ENCODE measurements at places on chromosomes 11 and 22.
A peak's percentile ranks its signal among the peaks of the same experiment; 100 is the strongest.

GRCh38 chr11:10149553-10149952 is 144.5 kb downstream of the SBF2 start:
- no peak for DNase-seq

GRCh38 chr22:45284705-45285262 is at the start of gene UPK3A:
Gene UPK3A (plus strand): TSS chr22:45284949. CDS start chr22:45285014, 65 bp downstream.
- DNase-seq = no peak

DNA sequence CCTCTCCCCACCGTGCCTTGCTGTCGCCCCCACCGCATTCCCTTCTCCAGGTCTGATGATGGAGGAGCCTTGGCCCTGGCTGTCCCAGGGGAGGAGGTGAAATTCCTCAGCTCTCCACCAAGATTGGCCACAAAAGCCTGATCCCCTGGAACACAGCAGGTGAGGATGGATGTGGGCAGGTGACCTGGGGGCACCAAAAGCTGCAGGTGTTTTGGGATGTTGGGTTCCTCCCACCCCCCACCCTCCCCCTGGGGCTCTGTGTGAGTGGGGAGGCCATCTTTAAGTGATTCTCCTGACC is 639 bp downstream of the TRIOBP start:
- no peak for DNase-seq

- no peak for DNase-seq
Measured at GRCh38 chr11:46117842-46118241, 3.4 kb downstream of the PHF21A start.

GRCh38 chr11:14803846-14804245 is 88.2 kb downstream of the CYP2R1 start:
- DNase-seq = no peak

GRCh38 chr11:1852877-1853276 is at the start of gene LSP1:
Gene LSP1 (plus strand): TSS chr11:1853084. CDS start chr11:1853145, 61 bp downstream.
- DNase-seq = no peak

GRCh38 chr22:44051358-44051757 is 27.3 kb downstream of the PARVB start:
- no peak for DNase-seq

DNA sequence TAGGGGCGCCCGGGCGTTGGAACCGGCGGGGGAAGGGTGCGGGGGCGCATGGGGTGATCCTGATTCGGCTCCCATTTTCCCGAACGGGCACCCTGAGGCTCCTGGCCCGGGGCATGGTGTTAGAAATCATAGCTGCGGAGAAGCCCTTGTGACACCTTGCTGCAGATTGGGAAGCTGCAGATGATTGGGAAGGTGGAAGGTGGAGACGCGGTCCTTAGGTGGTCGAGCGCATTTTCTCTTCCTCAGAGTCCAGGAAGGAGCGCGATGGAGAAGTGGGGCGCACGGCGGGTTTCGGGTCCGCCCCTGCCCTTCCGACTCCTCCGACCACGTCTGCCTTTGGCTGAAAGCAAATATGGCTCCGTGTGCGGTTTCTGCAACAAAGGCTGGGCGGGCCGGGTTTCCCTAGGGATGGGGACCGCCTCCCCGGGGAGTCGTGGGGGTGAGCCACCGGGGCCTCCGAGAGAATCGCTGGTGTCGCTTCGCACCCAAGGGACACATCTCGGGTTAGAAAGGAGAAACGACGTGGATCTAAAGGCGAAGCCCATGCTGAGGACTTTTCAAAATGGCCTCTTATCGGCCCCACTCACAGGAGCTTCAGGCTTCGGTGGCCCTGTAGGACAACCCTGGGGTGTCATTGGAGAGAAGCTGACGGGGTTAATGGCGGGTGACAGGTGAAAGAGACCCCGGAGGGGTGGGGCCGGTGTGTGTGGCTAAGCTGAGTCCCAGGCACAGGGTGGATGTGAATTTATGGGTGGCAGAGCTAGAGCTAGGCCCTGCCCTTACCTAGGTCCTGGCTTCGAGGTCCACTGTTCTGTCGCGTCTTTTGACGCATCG is 707 bp upstream of the FTH1 start:
- peak; percentile 35 for DNase-seq

GRCh38 chr11:93905384-93905783 is 55.0 kb upstream of the VSTM5 start:
- DNase-seq = peak; percentile 62

DNA sequence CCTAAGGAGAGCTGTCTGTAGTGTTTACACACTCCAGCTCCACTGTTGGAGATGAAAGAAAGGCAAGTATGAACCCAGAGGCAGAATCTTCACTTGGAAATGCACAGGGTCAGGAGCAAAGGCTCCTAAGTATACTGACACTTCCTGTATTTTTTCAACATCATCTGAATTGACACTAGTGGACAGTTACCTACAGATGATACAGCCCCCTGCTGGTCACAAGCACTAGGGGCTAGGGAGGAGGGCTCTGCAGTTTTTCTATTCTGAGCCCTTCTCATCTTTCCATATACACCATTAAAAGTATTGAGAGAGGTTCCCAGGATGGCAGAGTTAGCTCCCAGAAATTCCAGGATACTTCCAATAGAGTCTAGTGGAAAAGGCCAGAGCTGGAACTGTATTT is 290.3 kb upstream of the API5 start:
- DNase-seq = no peak

- no peak for DNase-seq
Measured at GRCh38 chr11:76185931-76186401, 20.3 kb downstream of the WNT11 start.

DNA sequence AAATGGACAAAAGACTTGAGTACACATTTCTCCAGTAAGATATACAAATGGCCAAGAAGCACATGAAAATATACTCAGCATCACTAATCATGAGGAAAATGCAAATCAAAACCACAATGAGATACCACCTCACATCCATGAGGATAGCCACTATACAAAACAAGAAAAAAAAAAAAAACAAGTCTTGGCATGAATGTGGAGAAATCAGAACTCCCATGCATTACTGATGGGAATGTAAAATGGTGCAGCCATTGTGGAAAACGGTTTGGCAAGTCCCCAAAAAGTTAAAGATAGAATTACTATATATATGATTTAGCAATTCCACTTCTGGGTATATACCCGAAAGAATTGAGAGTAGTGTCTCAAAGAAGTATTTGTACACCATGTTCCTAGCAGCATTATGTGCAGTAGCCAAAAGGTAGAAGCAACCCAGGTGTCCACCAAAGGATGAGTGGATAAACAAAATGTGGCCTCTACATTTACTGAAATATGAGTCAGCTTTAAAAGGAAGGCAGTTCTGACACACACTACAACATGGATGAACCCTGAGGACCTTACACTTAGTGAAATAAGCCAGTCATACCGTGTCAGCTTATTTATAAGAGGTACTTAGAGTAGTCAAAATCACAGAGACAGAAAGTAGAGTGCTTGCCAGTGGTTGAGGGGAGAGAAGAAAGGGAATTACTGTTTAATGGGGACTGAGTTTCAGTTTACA is 146.3 kb downstream of the WNT7B start:
- no peak for DNase-seq

DNA sequence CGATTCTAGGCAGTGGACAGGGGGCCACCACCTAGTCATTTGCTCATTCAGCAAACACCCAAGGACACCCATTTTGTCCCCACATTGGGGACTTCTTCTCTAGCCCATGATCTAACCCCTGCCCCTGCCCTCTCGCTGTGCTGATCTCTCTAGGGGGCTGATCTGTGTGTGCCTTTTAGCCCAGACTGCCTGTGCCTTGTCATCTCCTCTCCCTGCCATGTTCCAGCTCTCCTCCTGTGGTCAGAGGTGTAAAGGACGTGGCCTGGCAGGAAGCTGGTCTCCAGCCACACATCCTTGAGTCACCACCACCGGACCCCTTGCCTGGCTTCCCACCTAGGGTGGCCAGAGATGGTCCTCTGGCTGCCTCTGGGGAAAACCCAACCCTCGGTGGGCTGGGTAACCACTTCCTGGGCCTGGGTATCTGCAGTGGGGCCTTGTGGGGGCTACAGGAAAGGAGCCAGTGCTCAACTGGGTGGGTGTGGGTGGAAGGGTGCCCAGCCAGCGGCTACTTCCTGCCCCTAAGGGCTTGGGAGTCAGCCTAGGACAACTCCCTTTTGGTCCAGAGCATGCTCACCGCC is 1.3 kb downstream of the CTSW start:
- no peak for DNase-seq

- DNase-seq = no peak
Measured at GRCh38 chr22:19844377-19845053, 10.2 kb downstream of the GNB1L start.

DNA sequence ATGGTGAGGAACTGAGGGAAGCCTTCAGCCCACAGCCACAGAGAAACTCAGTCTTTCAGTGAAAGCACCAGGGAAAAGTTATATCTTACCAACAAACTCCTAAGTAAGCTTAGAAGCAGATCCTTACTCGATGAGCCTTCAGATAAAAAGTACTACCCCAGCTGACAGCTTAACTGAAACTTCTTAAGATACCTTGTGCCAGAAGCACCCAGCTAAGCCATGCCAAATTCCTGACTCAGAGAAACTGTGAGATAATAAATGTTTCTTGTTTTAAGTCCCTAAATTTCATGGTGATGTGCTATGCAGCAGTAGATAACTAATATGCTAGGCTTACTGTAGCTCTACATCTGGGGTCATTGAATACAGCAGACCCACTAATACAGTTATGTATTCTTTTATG is 2025.0 kb downstream of the LRRC4C start:
- DNase-seq = no peak

- peak; percentile 8 for DNase-seq
Measured at GRCh38 chr11:108221911-108222573, 396 bp downstream of the NPAT start.

DNA sequence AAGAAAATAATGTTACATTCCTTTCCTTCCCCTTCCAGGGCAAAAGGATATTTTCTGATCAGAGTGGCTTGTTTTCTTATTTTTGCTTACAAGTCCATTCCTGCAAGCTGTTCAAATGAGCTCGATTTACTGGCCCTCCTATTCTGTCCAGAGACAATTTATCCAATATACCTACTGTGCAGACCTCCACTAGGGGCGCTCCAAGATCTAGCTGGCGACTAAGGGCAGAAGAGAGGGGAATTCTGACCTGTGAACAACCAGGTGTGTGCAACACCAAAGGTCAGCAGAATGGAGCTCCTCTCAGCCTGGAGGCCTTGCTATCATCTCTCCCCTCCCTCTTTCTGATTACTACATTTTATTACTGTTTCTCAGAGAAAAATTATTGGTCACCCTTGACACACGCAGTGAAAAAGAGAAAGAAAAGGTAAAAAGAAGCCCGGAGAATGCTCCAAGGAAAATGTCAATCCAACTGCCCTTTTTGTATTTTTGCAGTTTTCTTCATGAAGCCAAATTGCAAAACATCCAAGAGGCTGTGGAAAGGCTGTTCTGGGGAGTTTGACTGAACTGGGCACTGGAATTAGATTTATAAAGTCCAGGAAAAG is 3.2 kb downstream of the SEZ6L start:
- peak; percentile 85 for DNase-seq

DNA sequence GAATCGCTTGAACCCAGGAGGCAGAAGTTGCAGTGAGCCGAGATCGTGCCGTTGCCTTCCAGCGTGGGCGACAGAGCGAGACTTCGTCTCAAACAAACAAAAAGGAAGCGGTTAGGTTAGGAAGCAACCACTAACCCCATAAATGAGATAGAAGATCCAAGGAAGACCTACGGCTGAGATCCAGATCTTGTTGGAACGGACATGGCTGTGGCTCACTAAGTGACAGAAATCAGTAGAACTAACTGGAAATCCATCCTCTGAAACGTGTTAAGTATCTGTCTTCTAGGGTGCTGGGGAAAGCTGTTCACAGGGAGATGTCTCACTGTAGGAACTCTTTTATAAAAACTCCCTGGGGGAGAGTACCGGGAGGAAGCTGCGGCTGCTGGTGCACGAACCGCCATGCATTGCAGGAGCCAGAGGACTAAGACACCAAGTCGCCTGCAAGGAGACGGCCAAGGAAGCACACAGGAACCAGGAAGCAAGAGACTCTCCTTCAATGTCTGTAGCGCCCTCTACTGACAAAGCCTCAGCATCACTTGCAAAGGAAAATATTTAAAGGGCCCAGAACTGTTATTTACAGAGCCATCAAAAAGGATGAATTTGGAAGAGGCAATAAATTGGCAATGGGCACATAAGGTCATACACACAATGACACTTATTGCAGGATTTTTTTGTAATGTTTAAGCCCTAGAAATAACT is 16.9 kb upstream of the SPTY2D1 start:
- DNase-seq = peak; percentile 16

DNA sequence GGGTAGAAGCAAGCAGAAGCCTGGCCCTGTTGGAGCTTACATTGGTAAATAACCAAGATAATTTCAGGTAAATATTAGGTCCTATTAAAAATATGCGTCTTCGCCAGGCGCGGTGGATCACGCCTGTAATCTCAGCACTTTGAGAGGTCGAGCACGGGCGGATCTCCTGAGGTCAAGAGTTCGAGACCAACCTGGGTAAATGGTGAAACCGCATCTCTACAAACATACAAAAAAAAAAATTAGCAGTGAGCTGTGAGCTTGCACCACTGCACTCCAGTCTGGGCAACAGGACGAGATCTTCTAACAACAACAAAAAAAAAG is 529 bp upstream of the SULT4A1 start:
- no peak for DNase-seq

DNA sequence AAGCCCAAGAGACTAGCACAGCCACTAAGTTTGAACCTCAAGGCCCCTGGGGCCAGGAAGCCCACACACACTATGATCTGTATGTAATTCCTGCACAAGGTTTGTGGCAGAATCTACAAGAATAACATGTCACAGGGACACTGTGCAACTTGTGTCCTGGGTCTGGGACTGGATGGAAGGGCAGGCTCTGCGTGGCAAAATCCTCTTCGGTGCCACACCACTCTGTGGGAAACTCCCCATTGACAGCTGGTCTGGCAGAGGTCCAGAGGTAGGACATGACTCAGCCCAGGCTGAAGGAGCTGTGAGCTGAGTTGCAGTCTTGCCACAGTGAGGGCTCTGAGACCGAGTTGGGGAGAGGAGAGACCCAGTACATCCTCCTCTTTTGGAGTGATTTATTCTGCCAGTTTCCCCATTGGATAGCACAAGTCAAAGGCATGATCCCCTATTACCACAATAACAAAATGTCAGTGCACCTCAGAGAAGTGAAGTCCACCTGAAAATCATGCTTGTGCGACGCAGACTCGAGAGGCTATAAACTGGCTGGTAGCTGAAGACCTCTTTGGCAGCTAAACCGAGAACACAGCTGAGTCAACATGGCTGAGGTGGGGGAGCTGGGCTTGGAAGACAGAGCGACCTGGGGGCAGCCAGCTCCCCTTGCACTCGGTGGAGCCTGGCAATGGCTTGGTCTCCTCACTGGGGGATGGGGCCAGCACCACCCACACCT is 23.3 kb upstream of the SERPIND1 start:
- peak; percentile 87 for DNase-seq

GRCh38 chr11:33767624-33768023 is 6.7 kb downstream of the FBXO3 start:
- DNase-seq = no peak

- no peak for DNase-seq
Measured at GRCh38 chr22:43050995-43051394, 36.0 kb upstream of the PACSIN2 start.

DNA sequence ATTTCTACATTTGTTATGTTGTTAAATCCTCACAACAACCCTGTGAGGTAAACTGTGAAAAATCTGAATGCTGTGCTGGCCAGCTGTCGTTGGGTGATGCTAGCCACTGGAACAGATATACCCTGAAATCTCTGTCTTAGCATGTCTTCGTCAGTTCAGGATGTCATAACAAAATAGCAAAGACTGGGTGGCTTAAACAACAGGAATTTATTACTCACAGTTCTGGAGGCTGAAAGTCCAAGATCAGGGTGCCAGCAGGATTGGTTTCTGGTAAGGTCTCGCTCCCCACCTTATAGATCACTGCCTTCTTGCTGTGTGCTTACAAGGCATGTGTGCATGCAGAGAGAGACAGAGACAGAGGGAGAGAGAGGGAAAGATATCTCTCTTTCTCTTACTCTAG is 211.7 kb downstream of the C11orf91 start:
- DNase-seq = no peak

All from urothelium cell line (cell line).